Cerebellar nuclear complex (tissue), 1 donor: ENCODE measurements at places on chromosomes 1 and 21.

- DNase-seq, result no peak
Measured at GRCh38 chr1:13700521-13701270, 708 bp downstream of the PRDM2 start.

- no peak for DNase-seq
Measured at GRCh38 chr1:231743966-231744365, 117.4 kb downstream of the DISC1 start.

GRCh38 chr1:233393926-233394680, 66.6 kb downstream of the MAP3K21 start:
- peak; percentile 58 for DNase-seq

- DNase-seq, result no peak
Measured at GRCh38 chr1:5911871-5912271, 80.4 kb downstream of the NPHP4 start.

- no peak for DNase-seq
Measured at GRCh38 chr1:206460836-206461426, 9.3 kb upstream of the IKBKE start.
